ENCODE measurements at places on chromosomes 7 and 10. TPM values are rescaled to one million over a fixed set of nuclear protein-coding genes. Genes with fewer than 3 reads are reported as not detected.

DNA sequence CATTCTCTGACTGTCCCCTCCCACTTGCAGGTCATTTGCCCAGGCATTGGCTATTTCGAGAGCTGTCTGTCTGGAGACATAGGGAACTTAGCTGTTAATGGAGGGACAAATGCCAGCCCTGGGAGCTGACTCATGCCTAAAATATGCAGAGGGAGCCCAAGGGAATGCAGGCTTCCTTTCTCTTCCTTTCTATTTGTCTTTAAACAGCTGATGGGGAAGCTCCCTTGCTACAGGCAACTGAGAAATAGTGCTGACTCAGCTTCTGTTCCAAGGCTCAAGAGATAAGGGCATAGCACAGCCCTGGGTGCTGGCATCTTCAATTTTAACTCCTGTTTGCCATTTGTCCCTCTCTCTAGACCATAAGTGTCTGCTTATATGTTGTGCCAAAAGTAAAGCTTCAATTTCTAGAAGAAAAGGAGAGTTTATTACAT lies 82.7 kb upstream of the C1GALT1 start:
- DNase-seq: peak; percentile 93

DNA sequence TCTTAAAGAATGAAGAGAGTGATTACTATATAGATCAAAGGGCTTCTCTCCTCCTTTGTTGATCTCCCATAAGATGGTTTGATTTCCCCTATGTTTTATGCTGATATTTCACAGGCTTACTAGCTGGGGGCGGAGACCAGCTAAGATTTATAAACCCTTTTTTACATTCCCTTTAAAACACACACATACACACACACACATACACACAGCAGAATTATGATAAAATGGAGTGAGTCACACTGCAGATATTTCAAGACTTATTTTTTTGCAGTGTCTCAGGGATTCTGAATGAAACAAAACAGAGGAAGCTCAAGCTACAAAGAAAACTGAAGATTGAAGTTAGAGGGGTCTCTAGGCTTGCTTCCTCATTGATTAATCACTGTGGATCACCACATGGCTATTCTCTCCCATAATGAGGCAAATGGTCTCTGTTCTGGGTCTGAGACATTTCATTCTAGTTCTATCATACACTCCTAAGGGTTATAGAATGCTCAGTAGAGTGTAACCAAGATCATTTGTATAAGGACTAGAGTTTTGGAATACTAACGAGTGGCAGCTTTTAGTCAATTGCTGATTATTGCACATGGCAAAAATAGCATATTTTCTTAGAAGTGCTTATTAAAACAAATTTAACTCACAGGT lies 18.6 kb downstream of the INA start:
- peak; percentile 78 for DNase-seq

- DNase-seq: no peak
Observed at GRCh38 chr10:131003455-131003854, 308.1 kb downstream of the TCERG1L start.

- DNase-seq: no peak
Observed at GRCh38 chr10:19676063-19676462, 140.2 kb upstream of the PLXDC2 start.

DNA sequence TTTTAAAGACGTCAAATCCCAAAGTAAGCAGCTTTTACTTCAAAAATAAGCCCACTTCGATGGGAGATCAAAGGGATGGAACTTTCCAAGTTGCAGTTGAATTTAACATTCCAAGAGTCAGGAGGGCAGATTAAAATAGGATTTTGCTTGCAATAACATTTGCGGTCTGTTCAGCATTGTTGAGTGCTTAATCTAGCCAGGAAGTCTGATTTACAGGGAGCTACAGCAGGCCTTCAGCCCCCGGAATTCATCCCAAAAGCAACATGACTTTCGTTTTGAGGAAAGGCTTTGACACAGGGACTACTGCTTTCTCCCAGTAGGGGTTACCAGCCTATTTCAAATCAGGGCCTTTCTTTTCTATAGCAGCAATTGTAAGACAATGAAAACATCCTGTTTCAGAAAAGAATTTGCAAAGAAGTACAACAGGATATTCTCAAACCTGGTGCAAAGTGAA lies 279.6 kb upstream of the PITRM1 start:
- DNase-seq: peak; percentile 98

Gene VIPR2
- under 0.01 TPM for total RNA-seq

DNA sequence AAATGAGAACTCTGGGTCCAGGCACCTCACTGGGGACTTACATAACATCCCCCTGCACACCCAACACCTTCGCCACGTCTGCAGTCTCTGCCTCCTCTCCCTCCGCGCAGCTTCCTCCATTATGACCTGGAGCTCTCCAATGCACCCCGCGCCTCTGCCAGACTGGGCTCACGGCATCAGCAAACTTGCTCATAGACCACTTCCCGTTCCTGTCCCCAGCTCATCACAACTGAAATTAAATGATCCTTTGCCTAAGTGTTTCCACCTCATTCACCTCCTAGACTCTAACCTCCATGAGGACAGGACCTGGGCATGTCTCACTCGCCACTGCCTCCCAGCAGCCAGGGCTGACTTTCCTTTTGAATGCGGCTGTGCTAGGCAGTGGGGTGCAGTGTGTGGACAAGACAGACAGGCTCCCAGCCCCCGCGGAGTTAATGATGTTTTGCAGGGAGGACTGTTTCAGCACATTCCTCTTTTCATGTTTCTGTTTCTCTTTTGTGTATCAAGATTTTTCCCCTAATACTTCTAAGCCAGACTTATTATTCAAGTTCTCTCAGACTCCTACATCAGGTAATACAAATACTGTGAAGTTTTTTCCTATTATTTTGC lies 18.8 kb downstream of the CHST15 start:
- DNase-seq: no peak

- peak; percentile 8 for DNase-seq
Observed at GRCh38 chr10:66349726-66350125, 576.1 kb upstream of the LRRTM3 start.

- no peak for DNase-seq
Observed at GRCh38 chr7:132536654-132537395, 39.4 kb downstream of the PLXNA4 start.

Gene HMX2
- not detected for total RNA-seq

DNA sequence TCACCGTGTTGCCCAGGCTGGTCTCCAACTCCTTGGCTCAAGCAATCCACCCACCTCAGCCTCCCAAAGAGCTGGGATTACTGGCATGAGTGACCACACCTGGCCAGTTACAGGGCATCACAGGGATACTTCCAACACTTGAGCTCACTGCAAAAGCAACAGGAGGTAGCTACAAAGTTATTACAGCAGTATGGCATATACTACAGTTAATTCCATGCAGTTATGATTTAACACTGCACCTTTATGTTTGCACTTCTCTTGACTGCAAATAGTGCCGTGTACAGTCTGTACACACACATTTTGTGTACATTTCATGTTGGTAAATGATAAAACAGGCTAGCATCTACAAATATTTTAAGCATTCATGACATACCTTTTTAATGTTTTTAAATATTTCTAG lies 21.3 kb downstream of the SRPK2 start:
- DNase-seq: no peak

Gene PEX1
- total RNA-seq: 19.3 TPM

DNA sequence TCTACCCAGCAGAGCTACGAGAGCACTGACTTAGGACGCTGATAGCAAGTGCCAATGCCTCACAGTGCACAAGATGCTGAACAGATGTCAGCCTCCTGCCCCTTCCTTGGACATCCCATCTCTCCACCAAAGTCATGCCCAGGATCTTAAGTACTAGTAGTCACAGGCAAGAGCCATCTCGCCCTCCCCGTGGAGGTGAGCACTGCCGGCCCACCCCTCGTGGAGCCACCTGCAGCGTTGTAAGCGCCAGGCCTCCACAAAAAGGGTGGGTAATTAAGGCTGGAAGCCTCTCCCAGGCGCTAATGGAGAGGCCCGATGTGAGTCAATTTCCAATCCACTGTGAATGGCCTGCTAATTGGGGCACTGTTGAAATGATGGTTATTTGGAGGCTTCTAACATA lies 156.2 kb downstream of the GRID1 start:
- no peak for DNase-seq

DNA sequence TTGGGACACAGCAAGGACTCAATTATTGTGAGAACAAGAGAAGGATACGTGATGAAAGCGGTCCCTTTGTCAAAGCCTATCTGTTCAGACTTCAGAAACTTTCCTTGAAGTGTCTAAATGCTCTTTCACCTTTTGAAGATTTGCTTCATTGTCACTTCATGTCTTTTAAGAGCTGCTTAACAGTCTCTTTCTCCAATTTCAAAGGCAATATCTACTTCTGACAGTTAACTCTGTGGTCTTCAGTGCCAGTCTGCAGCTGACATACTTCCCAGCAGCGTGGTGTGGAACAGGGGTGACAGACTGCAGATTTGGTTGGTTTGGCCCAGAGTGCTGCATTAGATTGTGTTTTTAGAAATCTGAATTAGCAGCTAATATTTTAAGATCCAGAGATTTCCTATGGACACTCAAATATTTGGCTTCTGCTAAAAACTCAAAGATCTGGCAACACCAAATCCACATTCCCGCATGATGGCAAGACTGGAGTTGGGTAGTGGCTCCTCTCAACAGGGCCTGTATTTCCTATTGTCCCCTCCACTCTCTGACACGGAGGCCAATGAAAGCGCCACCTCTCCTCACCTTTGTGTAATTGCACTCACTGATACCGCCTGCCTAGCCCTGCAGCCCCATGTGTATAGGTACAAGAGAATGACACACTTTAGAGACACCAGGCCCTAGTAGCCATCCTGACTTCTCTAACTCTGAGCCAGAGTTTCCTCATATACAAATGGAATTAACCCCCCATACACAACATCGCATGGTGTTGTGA lies 11.5 kb downstream of the SCRN1 start:
- DNase-seq: no peak

Gene SUGCT
- total RNA-seq: 16.5 TPM

DNA sequence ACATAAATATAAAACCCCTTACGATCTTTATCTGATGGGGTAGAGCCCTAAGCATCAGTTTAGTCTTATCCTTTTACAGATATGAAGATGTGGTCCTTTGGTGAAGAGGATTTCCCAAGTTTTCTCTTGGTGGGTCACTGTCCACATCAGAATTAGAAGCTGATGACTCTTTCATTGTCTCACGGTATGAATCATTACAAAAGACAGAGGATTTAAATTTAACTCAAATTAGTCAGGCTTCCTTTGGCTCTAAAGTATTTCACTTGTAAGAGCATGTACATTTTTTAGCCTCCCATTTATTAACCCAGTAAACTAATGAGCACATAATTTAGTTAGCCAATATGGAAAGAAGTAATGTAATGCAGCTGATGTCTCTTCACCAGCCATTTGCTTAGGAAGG lies 49.9 kb upstream of the TMEM26 start:
- peak; percentile 62 for DNase-seq

Measured in fibroblast of lung (primary cell).